Right ventricle myocardium superior (tissue), 1 donor: ENCODE measurements at places on chromosomes 2 and 18.
A peak's percentile ranks its signal among the peaks of the same experiment; 100 is the strongest.

- no peak for DNase-seq
Observed at GRCh38 chr2:24809316-24810007, 16.2 kb downstream of the CENPO start.

- DNase-seq = no peak
Observed at GRCh38 chr2:234840336-234840735, 111.5 kb upstream of the SH3BP4 start.

- DNase-seq = no peak
Observed at GRCh38 chr18:7904529-7904928, 337.4 kb downstream of the PTPRM start.

DNA sequence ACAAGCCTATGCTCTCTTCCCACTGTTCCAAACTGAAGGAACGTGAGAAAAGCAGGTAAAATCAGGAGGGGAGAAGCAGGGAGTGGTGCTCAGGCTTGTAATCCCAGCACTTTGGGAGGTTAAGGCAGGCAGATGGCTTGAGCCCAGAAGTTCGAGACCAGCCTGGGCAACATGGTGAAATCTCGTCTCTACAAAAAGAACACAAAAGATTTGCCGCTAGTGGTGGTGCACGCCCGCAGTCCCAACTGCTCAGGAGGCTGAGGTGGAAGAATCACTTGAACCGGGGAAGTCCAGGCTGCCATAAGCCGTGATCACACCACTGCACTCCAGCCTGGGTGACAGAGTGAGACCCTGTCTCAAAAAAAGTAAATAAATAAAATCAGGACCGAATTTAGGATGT lies 1.3 kb upstream of the TMSB10 start:
- no peak for DNase-seq

DNA sequence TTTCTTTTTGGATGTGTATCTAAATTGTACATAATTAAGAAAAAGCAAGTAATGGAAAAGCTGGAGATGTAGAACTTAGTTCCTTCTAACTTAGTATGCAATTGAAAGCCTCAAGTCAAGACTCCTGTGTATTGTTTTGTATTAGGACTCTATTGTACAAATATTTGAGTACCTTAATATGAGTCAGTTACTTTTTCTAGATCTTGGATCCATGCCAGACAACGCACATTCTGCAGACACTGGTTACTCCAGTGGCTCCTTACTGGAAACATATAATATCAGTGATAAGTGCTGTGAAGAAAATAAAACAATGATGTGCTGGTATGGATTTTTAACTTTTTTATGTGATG lies 1.5 kb downstream of the SLC39A10 start:
- no peak for DNase-seq

DNA sequence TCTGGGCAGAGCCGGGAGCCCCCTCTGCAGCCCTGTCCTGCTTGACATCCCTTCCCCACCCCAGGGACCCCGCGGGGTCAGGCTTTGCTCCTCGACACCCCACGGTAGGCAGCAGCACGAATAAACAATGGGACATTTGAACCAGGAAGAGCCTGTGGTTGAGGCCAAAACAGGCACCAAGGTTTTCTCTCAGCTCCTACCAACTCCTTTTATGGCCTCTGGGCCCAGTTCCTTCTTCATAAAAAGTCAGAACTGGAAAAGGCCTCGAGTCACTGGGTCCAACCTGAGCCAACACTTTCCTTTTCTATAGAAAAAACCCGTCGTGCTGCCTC lies 20.6 kb downstream of the TEX44 start:
- peak; percentile 52 for DNase-seq

DNA sequence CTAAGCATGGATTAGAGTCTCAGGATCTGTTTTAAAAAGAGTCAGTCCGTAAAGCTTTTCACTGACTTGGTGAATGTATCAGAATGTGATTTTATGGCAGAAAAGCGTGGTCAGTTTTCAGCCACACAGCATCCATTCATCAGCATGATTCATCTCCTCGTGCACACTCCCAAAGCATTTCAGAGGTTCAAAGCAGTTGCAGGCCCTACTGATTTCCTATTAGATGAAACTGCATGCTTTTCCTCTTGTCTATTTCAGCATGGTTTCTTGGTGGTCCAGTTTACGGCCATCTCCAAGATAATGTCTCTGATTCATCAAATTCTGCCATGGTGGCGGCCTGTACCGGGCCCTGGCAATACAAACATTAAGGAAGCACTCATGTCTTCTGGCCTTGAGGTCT lies 4.8 kb upstream of the PARD6G start:
- no peak for DNase-seq

GRCh38 chr2:47072018-47072691 lies 83.0 kb downstream of the STPG4 start:
- DNase-seq = peak; percentile 93
